ENCODE measurements at places on chromosomes 2 and 18. TPM values are rescaled to one million over a fixed set of nuclear protein-coding genes. Genes with fewer than 3 reads are reported as not detected.

Gene DPP4
- 0.97 TPM for total RNA-seq

DNA sequence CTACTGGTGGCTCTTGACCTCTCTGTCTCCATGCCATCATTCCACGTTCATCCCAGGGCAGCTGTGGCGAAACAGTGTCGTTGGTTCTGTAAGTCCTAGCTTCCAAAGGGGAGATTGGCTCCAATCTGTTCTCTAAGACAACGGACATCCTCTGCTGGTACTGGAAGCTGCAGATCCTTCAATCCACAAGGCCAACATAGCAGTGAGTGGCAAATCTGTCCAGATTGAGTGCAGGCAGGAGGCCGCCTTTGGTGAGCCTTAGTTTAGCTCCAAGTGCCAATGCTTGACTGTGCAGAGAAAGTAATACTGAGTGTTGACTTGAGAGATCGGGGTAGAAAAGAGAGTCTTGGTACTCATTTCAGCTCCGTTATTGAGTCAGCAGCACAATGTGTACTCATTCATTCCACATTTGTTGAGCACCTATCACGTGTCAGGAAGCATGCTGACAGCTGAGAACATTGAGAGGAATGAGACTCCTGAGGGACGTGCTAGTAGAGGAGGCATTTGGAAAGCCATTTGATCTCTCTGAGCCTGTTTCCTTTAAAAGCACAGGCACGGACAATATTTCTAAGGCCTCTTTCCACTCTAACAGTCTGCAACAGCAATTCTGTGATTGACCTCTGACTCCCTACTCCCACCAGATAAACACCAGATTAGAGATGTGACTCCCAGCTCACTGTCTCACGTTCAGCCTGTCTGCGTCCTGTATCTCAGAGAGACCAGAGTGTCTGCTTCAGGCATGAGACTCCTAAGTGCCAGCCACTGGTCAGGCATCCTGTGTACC, 306.0 kb downstream of the CLIP4 start:
- no peak overlapping the region for H3K27ac ChIP-seq
- no peaks in the 10 kb centered on the region for H3K36me3 ChIP-seq
- H3K27me3 ChIP-seq, result no peaks in the 10 kb centered on the region
- DNase-seq, result no peak
- no peaks in the 10 kb centered on the region for H3K4me1 ChIP-seq

- no peaks in the 10 kb centered on the region for H3K4me1 ChIP-seq
- no peaks in the 10 kb centered on the region for H3K36me3 ChIP-seq
- no peaks in the 10 kb centered on the region for H3K27me3 ChIP-seq
These were observed 185.8 kb downstream of the NRP2 start for GRCh38 chr2:205868053-205868452.

- no peaks in the 10 kb centered on the region for H3K27me3 ChIP-seq
- H3K36me3 ChIP-seq, result no peaks in the 10 kb centered on the region
- peak overlapping the region; percentile 67 for H3K27ac ChIP-seq
- no peak for DNase-seq
- H3K4me1 ChIP-seq, result no peaks in the 10 kb centered on the region
These were observed 84.1 kb downstream of the CTIF start for GRCh38 chr18:48622911-48623431.

GRCh38 chr2:9407363-9407811, 15.9 kb downstream of the ITGB1BP1 start:
- H3K27me3 ChIP-seq, result no peaks in the 10 kb centered on the region
- H3K4me3 ChIP-seq, result no peak overlapping the region
- DNase-seq, result no peak
- H3K27ac ChIP-seq, result peak overlapping the region; percentile 1
- no peaks in the 10 kb centered on the region for H3K36me3 ChIP-seq

Gene LYG2
- not detected for total RNA-seq

- no peak overlapping the region for H3K4me3 ChIP-seq
- no peak for DNase-seq
- H3K4me1 ChIP-seq, result peaks cover 96% of the 10 kb centered on the region
- H3K36me3 ChIP-seq, result no peaks in the 10 kb centered on the region
These were observed 17.0 kb downstream of the CDC42EP3 start for GRCh38 chr2:37654419-37654818.

DNA sequence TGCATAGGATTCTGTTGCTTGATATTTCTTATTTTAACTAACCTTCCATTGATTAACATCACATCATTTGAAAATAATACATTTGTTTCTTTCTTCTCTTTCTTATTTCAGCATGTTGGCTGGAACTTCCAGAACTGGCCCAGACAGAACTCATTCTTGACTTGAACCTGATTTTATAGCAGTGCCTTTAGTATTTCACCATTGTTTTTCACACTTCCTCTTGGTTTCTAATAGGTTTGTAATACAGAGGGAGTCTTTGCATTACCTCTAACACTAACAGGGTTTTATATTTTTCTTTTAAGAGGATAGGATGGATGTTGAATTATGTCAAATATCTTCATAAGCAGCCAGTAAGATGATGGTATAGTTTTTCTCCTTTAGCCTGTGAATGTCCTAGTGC, 39.2 kb downstream of the SEMA4F start:
- DNase-seq, result no peak
- H3K4me1 ChIP-seq, result no peaks in the 10 kb centered on the region
- no peaks in the 10 kb centered on the region for H3K27me3 ChIP-seq
- H3K4me3 ChIP-seq, result no peak overlapping the region

Gene TTN
- total RNA-seq, result 0.94 TPM

Gene EVA1A
- 9.4 TPM for total RNA-seq

DNA sequence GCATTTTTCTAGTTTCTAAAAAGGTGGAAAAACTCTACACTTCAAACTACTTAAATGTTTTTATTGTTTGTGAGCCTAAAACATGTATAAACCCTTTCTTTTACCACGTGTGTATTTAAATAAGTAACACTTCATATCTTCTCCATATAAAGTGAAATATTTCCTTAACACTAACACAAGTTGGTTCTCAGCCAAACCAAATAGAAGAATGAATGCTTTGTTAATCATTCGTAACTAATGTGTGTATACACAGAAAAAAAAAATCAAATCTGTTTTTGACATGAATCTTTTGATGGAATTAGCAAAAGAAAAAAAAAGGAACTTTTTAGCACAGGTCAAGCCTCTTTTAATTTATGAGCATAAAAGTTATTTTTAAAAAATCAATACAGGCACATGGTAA, 89.3 kb downstream of the EHBP1 start:
- H3K27me3 ChIP-seq, result no peaks in the 10 kb centered on the region
- no peaks in the 10 kb centered on the region for H3K36me3 ChIP-seq
- H3K27ac ChIP-seq, result no peak overlapping the region
- peaks cover 34% of the 10 kb centered on the region for H3K4me1 ChIP-seq
- DNase-seq, result no peak

GRCh38 chr18:39186008-39186407, 1620.4 kb upstream of the CELF4 start:
- H3K27ac ChIP-seq, result no peak overlapping the region
- no peaks in the 10 kb centered on the region for H3K4me1 ChIP-seq
- H3K4me3 ChIP-seq, result no peak overlapping the region
- DNase-seq, result no peak

DNA sequence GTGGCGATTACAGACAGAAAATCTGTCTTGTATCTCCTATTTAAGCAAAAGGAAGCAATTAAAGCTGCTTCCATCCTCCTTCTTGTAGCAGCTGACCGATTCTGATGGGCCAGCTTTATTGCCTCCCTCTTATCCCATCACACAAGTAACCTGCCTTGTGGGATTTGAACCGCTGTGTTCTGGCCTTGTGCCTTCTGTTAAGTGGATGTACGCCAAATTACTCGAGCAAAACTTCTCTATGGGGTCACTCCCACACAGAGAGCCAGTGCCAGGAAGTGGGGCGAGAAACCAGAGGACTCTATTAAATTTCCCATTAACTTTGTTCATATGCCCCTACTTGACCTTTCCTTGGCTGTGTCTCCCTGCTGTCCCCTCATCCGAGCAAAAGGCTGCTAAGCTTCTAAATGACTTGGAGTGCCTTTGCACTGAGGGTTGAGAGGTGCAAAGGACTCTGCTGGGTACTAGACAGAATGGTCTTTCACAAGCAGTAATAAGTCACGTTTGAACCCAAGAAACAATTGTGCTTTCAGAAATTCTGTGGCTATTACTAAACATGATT, 672.5 kb downstream of the MBD2 start:
- H3K4me1 ChIP-seq, result no peaks in the 10 kb centered on the region
- H3K27me3 ChIP-seq, result no peaks in the 10 kb centered on the region
- no peak overlapping the region for H3K4me3 ChIP-seq
- no peak for DNase-seq
- no peaks in the 10 kb centered on the region for H3K36me3 ChIP-seq
- no peak overlapping the region for H3K27ac ChIP-seq

DNA sequence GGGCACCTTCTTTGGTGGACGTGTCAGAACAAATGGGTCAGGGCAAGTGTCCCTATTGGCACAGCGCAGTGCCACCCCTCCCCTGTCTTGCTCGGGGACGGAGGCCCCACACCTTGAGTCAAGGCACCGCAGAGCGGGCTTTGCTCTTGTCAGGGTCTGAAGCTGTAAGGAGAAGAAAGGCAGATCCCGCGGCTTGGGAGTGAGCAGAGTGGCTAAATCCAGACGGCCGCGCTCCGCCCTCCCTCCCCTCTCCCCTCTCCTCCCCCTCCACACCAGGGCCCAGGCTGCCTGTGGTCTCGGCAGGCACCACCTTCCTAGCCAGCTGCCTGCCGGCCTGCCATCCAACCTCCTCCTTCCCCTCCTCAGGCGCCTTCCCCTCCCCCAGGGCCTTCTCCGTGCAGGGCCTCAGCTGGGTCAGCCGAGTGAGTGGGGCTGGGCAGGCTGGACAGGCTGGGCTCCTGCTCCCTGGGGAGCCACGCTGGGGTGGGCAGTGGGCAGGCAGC, 25.8 kb downstream of the SPEG start:
- H3K27me3 ChIP-seq, result no peaks in the 10 kb centered on the region
- H3K4me3 ChIP-seq, result no peak overlapping the region
- no peaks in the 10 kb centered on the region for H3K36me3 ChIP-seq
- DNase-seq, result no peak

Gene VWA3B
- total RNA-seq, result not detected

DNA sequence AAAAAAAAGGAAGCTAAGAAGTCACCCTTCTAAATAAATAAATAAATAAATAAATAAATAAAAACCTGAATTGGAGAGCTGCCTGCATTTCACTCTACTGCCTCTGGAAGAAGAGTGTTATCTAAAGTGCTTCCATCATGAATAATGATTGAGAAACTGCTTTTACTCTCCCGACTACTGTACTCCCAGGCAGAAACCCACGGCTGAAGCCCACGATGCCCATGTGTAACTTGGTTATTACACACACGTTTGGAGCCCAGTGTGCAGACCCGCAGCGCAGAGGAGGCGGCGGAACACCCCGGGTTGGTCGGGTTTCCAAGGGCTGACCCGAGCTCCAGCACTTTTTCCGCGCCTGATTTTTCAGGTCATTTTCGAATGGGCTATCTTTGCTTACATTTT, 697 bp upstream of the SPATS2L start:
- H3K27ac ChIP-seq, result peak overlapping the region; percentile 96
- peaks cover 16% of the 10 kb centered on the region for H3K4me1 ChIP-seq
- no peaks in the 10 kb centered on the region for H3K27me3 ChIP-seq

DNA sequence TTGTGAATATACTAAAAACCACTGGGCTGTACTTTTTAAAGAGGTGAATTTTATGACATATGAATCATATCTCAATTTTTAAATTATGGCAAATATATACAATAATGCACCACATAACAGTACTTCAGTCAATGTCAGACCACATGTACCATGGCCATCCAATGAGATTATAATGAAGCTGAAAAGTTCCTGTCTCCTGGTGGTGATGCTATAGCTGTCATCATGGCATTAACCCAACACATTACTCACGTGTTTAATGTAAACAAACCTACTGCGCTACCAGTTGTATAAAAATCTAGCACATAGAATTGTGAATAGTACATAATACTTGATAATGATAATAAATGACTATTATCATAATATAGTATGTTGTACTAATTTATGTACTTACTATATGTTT, 77.6 kb upstream of the ID2 start:
- H3K36me3 ChIP-seq, result no peaks in the 10 kb centered on the region
- no peak for DNase-seq
- H3K27ac ChIP-seq, result no peak overlapping the region
- no peaks in the 10 kb centered on the region for H3K27me3 ChIP-seq

Gene IAH1
- 47.9 TPM for total RNA-seq

GRCh38 chr2:27363933-27364332, 6.2 kb downstream of the EIF2B4 start:
- no peak overlapping the region for H3K27ac ChIP-seq
- no peak overlapping the region for H3K4me3 ChIP-seq
- peaks cover 6% of the 10 kb centered on the region for H3K4me1 ChIP-seq
- no peaks in the 10 kb centered on the region for H3K27me3 ChIP-seq

Gene CYTIP
- 12.4 TPM for total RNA-seq

DNA sequence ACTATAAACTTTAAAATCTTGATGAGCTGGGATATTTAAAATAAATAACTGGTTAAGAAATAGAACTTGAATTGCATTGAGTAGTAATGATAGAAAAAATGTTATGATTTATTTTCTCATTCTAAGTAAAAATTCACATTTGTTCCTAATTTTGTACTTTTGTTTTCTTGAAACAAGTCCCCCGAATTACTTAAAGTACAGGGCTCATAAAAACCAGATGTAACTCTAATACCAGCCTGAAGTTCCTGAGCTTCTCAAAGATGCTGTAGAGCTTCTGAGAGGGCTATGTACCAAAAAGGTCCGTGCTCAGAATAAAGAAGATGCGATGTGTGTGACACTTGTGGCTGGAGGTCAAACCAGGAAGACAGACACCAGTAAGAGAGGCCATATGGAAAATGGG, 116.1 kb upstream of the TACR1 start:
- H3K27me3 ChIP-seq, result no peaks in the 10 kb centered on the region
- DNase-seq, result no peak
- H3K36me3 ChIP-seq, result no peaks in the 10 kb centered on the region
- H3K4me3 ChIP-seq, result no peak overlapping the region
- no peaks in the 10 kb centered on the region for H3K4me1 ChIP-seq

GRCh38 chr18:47701134-47701533, 229.3 kb downstream of the SMAD2 start:
- no peak overlapping the region for H3K4me3 ChIP-seq
- H3K27ac ChIP-seq, result no peak overlapping the region
- no peak for DNase-seq

DNA sequence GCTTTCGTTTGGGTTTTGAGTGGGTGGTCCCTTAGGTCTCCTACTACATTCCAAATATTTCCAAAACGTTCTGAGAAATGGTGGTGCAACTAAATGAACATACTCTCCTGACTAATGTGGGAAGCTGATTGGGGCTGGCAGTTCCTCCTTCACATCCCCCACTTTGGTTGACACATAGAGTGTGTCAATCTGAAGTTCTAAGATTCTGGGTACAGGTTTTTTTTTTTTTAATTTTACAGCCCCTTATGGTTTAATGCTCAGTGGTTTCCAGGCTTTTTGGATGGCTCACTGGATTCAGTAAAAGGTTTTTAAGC, 58.4 kb upstream of the ITGB6 start:
- H3K4me1 ChIP-seq, result peaks cover 31% of the 10 kb centered on the region
- H3K36me3 ChIP-seq, result no peaks in the 10 kb centered on the region
- no peak overlapping the region for H3K4me3 ChIP-seq
- DNase-seq, result no peak

DNA sequence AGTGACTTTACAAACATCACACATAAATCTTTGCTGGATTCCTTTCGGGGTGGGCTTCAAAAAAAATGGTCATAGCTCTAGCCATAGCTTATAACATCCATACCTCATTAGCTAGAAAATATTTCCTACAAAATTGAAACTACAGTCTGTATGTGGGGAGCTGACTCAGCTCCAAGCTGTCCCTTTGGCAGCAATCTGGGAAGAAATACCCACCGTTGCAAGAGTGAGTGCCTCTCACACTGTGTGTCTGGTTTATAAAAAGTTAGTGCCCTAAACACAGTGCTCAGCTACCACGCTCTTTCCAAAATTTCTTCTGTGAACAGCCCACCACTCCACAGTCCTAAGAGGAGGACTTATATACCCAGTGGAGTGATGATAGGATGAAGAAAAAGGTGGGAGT, 170.1 kb downstream of the RBM43 start:
- no peaks in the 10 kb centered on the region for H3K27me3 ChIP-seq
- H3K4me1 ChIP-seq, result no peaks in the 10 kb centered on the region
- H3K36me3 ChIP-seq, result no peaks in the 10 kb centered on the region

Gene TMEFF2
- total RNA-seq, result not detected

Measured in esophagus squamous epithelium (tissue), 5 donors.